ENCODE measurements at places on chromosomes 1 and 21.

DNA sequence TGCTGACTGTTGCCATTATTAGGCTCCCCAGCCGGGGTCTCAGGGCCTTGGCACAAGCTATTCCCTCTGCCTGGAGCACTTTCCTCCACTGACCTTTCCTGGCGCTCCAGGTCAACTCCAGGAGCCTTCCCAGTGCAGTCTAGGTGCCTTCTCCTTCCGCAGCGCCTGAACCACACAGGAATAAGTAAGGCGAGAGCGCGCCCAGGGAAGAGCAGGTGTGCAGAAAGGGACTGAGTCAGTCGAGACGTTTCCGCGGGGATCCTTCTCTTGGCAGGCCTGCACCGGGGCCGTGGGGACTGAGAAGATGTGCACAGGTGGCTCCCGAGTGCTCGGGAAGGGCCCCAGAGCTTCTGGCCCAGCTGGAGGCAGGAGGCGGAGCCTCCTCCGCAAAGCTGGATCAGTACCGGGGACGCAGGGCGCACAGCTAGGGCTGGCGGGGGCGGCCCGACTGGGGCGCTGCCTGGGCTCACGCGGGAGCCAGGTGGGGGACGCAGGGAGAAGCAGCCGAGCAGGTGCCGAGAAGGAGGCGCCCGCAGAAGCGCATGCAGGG is 765 bp upstream of the BMP8A start:
- no peak for DNase-seq

DNA sequence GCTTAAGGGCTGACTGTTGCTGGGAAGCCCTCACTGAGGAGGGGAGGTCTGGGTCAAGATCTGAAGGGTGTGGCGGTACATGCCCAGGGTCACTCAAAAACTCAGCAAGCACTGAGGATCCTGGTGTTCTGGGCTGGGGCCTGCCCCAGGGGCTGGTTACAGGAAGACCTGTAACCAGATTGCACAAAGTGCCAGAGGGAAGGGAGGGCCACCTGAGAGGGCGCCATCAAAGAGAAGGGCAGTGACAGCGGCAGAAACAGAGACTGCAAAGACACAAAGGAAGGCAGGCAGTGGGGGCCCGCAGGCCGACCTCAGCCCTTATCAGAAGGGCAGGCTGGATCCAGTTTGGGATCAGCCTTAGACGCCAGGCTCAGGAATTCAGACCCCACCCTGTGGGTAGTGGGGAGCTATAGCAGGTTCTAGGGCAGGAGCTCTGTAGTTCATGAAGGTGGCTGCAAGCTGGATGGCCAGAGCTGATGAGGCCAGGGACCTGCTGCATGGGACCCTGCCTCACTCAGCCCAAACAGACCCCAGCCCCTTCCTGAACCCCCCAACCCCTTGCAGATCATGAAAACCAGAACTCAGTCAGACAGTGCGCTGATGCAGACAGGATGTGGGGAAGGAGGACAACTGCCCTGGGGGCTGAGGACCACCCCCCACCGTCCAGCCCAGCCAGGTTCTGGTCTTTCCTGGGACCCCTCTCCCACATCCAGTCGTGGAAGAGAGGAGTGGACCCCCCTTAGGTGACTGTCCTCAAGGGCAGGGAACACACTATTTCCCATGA is 3.9 kb downstream of the SH2D5 start:
- DNase-seq = no peak

- DNase-seq = no peak
Observed at GRCh38 chr1:208731981-208732821, 488.0 kb upstream of the PLXNA2 start.

GRCh38 chr1:84735483-84735882 is 45.2 kb upstream of the SSX2IP start:
- no peak for DNase-seq

DNA sequence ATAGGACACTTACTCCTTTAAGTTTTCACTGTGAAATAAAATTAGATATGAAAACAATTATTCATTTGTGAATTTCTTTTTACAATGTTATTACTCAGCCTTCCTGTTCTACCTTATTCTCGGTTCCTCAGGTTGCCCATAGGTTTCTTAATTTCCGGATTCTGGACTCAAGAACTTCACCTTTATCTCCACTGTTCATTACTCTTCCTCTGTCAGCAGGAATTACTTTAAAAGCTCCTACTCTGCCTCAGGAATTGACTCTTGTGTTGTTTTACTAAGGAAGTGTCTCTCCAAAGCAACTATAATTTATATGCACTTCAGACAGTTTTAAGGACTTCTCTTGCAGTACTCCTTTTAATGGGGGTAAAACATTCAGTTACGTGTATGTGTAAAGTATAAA is 123.8 kb downstream of the OSBPL9 start:
- no peak for DNase-seq

DNA sequence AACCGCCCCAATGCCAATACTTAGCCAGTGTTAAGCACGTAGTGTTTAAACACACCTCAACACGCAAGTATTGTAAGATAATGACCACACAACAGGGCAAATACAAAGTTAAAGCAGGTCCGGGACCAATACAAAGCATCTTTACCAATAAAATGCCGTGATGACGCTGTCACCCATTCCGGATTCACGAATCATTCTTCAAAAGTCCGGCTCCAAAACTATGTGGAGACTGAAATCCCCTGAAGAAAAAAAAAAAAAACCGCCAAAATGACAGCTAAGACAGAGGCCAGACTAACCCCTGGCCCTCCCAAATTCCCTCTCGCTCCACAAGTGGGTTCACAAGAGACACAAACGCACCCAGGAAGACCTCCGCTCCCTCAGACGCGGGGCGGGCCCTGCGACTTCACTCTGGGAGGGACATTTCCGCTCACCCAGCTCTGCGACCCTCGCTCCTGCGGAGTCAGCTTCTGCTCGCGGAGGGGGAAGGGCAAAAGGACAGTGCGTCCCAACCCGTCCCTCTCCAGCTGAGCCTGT is 625 bp upstream of the DARS2 start:
- no peak for DNase-seq

GRCh38 chr1:101929343-101929742 is 67.4 kb downstream of the OLFM3 start:
- no peak for DNase-seq

GRCh38 chr1:174871886-174872285 is 127.9 kb upstream of the CACYBP start:
- no peak for DNase-seq

- DNase-seq = no peak
Observed at GRCh38 chr1:18711536-18712251, 81.0 kb downstream of the PAX7 start.

- DNase-seq = no peak
Observed at GRCh38 chr1:28085129-28085528, 3.3 kb downstream of the EYA3 start.

- DNase-seq = no peak
Observed at GRCh38 chr1:61992257-61992656, 202.4 kb upstream of the L1TD1 start.

- no peak for DNase-seq
Observed at GRCh38 chr1:240212556-240212955, 120.9 kb downstream of the FMN2 start.

DNA sequence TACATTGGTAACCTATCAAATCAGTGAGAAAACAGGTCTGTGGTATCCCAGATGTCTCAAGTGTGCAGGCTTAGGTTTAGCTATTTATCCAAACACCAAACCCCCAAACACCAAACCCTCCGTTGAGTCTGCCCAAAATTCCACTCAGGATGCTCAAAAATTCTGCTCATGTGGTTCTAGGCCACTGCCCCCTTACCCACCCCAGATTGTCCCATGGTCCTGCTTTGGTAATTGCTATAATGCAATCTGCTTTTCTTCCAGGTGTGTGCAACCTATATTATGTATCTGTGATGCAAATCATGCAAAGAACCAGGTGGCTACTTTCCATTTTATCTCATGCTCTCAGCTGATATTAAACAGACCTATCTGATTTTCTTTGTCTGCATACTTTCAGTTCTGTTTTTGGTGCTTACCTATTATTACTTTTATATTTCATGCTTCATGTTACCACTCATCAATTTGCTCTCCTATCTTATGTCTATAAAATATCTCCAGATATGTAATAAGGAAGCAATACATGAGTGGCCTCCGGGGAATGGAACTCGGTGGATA is 123.7 kb downstream of the TOMM20 start:
- no peak for DNase-seq

DNA sequence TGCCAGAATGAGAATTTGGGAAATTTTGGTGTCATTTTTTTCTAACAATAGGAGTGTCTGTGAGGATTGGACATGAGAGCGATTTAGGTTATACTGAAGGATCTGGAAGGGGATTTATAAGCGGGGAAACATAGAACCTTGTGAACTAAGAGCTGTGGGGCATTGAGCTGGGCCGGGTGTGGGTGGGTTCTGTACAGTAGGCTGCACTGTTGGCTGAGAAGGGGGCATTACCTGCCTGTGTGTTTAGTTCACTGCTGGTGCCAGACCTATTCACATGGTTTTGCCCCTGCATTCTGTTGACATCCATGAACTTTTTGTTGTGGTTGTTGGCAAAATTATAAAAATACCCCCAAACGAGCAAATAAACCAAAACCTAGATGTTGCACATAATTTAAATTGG is 8.8 kb downstream of the PBX1 start:
- DNase-seq = no peak

- DNase-seq = no peak
Observed at GRCh38 chr1:181170194-181170593, 81.7 kb downstream of the IER5 start.

- no peak for DNase-seq
Observed at GRCh38 chr1:64654519-64655341, 90.1 kb upstream of the RAVER2 start.

- DNase-seq = no peak
Observed at GRCh38 chr1:209751627-209752231, 4.1 kb upstream of the TRAF3IP3 start.

DNA sequence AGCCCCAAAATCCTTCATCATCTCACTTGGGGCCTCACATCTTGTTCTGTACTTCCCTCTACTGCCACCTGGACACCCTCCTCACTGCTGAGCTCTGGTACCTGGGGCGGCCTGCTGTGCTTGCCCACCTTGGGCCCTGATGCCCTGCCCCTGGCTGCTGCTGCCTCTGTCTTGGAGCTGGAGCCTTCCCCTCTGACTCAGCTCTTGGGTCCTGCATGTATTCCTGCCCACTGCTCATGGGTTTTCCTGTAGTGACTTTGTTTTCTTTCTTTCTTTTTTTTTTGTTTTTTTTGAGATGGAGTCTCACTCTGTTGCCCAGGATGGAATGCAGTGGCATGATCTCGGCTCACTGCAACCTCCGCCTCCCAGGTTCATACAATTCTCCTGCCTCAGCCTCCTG is 37.5 kb downstream of the TRAPPC10 start:
- DNase-seq = no peak

GRCh38 chr1:177328251-177328650 is 157.5 kb downstream of the BRINP2 start:
- no peak for DNase-seq
